ENCODE measurements at places on chromosomes 6 and 20.

- DNase-seq = no peak
Observed at GRCh38 chr6:144131248-144131709, 19.0 kb upstream of the STX11 start.

- DNase-seq = no peak
Observed at GRCh38 chr6:159892053-159892452, 1.3 kb downstream of the MAS1 start.

- DNase-seq = no peak
Observed at GRCh38 chr20:64196847-64197306, 32.6 kb downstream of the MYT1 start.

GRCh38 chr6:158457616-158458278 is 102.1 kb upstream of the TMEM181 start:
- no peak for DNase-seq

- no peak for DNase-seq
Observed at GRCh38 chr6:68575765-68576439, 59.2 kb upstream of the ADGRB3 start.

DNA sequence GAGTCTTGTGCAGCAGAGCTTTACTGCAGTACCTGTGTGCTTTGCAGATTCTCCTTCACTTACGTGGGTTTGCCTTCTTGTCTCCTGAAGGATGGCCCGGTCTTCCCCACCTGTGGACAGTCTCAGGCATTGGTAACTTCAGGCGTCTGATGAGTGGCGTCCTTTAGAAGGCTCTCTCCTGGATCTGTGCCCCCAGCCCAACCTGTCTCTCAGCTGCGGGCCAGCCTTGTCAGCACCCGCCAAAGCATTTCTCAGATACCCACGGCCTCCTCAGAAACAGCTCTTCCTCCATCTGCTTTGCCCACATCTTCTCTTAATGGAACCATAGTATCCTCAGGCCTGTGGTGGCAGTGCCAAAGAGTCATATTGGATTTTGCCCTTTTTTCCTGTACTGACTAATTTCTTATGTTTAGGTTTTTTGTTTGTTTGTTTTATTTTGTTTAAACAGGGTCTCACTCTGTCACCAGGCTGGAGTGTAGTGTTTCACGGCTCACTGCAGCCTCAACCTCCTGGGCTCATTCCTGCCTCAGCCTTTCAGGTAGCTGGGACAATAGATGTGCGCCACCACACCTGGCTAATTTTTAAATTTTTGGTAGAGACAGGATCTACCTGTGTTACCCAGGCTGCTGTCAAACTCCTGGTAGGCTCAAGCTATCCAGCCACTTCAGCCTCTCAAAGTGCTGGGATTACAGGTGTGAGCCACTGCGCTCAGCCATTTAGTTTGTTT is 96.6 kb downstream of the ARID1B start:
- no peak for DNase-seq

GRCh38 chr6:28953039-28953584 is 29.3 kb upstream of the TRIM27 start:
- DNase-seq = peak; percentile 33

GRCh38 chr6:70369332-70369950 is 43.9 kb upstream of the FAM135A start:
- peak; percentile 76 for DNase-seq

GRCh38 chr20:48722737-48723191 is 105.0 kb downstream of the PREX1 start:
- DNase-seq = peak; percentile 68

DNA sequence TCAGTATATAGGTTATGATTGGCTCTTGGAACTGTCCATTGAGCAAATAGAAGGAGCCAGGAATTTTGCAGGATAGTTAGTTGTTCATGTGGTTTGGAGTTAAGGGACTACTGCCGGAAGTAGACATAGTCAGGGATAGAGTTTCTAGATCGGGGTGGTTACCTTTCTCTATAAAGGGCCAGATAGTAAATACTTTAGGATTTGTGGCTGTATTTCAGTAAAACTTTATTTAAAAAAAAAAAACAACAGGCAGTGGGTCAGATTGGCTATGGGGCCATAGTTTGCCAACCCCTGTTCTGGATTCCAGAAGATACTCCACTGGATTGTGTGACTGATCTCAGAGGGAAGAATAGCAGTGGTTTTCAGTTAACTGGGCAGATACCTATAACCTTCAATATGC is 489.3 kb upstream of the SOX4 start:
- no peak for DNase-seq

- DNase-seq = no peak
Observed at GRCh38 chr6:105641504-105641903, 238.6 kb upstream of the PREP start.

DNA sequence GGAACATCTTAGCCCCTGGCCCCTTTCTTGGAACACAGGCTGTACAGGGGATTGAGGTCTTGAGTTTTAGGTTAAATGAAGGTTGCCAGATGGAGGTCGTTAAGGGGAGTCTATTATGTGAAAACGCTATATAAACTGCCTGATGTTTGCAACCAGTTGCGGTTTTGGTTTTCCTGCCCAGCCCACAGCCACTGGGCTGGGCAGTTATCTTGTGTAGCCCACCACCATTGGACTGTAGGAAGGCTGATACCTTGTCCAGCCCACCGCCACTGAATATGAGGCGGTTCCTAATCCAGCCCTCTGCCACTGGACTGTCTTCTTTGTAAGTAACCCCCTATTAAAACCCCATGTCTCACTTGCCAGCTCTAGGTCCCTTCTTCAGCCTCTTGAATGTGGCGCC is 42.3 kb upstream of the COL21A1 start:
- DNase-seq = no peak

DNA sequence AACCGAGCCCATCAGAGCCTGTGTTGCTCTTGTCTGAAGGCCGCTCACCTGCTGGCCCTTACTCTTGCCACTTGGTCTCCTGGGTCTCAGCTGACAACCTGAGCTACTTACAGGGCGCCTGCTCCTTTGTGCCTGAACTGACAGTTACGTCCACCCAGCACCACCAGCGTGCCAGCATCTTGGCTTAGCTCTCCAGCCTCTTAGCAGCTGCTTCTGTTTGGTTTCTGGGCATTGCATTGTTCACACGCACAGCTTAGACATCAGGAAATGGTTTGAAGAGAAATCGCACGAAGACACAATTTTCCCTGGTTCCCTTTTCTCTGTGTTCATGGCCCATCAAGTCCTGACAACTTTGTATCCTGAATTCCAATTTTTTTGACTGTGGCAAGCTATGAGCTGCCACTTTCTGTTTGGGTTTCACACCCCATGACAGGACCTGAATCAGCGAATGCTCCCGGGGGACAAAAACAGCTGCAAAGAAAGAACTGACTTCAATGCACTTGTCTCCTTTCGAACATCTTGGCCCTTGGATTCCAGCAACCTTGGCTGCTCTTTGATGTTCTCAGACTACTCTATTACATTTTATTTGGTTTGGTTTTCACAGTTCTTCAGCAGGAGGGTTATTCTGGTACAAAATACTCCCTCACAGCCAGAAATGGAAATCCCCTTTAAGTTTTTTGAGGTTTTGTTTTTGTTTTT is 45.2 kb upstream of the LY86 start:
- DNase-seq = no peak

GRCh38 chr6:31723245-31723979 is at the start of gene MPIG6B:
Gene MPIG6B (plus strand): TSS chr6:31723373. CDS start chr6:31723384, 11 bp downstream.
- no peak for DNase-seq

DNA sequence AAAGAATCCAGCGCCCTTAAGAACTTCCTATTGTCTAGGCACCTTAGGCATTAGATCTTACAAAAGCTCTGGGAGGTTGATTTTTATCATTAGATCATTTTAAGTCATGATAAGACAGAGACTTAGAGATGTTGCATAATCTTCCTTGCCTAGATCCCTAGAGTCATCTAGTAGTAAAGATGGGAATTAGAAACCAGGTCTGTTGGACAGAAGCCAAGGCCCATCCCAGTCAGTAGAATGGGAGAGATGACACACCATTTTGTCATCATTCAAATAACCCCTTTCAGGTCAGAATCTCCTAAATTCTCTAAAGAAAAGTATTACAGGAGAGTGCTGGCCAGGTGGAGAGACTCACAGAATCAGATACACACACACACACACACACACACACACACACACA is 579.1 kb downstream of the BMP2 start:
- no peak for DNase-seq

- no peak for DNase-seq
Observed at GRCh38 chr20:35750611-35751010, 8.6 kb upstream of the RBM39 start.

DNA sequence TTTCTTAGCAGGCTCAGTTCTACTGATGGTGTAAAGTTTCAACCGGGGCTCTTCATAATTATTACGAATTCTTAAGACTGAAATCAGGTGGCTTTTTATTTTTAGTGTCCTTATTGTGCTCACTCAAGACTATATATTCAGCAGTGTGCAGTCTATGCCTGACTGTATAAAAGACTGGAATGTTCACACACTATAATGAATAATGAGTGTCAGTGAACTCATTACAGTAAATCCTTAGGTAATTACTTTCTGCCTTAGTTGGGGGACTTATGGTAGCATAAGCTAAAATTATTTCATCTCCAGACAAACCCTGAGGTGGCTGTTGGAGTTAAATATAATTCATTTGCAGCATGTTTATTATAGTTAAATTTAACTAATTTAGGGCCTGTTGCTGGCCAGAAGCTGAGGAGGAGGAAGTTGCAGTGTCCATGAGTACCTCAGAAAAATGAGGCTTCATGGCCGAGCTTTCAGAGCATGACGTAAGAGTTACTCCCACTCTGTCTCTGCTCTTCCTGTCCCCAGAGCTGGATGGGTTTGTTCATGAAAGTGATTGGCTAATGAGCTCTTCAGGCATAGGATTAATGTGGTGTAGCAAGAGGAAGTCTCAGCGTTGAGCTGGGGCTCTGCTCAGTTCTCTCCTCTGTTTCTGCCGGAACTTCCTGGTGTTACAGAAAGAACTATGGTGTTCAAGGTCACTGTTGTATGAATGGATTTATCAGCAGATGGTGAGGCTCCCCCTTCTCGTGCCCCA is 335.7 kb downstream of the NRN1 start:
- no peak for DNase-seq

- peak; percentile 80 for DNase-seq
Observed at GRCh38 chr20:17875981-17876385, 92.6 kb downstream of the SNX5 start.

- DNase-seq = no peak
Observed at GRCh38 chr6:17874753-17875152, 112.7 kb downstream of the KIF13A start.

DNA sequence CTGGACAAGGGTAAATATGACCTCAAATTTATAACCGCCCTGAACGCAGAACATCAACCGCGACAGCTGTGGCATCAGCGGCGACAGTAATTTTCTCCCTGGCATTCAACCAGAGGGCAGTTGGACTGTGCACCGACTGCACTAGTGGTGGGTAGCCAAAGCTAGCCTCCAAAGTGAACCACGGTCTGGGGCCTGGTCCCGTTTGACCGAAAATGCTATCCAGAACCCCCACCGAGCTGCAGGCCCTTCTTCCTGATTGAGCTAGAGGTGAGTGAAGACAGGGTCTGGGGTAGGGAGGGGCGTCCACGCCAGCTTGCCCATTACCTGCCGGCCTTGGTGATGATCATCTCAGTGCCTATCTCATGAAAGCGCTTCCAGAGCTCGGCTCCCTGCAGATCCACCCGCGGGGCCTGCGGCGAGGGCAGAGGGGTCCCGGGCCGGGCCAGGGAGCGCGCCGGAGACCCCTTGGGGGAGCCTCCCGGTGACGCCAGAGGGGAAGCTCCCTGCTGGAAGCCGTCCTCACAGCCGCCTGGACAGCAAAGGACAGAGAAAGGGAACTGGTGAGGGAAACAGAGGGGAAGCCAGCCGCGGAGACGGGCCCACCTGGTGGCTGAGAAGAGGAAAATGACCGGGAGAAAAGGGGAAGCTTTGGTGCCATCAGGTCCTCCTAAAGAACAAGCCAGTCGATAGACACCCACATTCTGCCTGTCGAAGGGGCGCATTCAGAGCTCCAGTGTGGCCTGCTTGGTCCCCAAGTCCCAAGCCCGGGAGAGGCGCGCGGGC is 2.0 kb downstream of the TBX18 start:
- peak; percentile 80 for DNase-seq

GRCh38 chr6:30793521-30794194 is 49.3 kb upstream of the IER3 start:
- DNase-seq = no peak

DNA sequence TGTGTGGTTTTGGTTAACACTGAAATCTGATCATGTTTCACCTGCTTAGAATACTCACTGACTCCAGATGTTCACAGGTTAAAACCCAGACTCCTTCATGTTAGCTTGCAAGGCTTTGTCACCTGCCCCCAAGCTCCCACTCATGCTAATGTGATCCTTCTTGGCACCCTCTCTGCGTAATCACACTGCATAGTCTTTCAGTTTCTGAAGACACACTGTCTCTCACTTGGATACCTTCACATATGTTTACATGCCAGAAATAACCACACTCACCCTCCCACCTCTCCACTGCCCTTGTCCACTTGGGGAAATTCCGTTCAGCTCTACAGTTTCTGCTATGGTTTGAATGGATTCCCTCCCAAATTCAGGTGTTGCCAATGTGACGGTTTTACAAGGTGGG is 234.7 kb upstream of the SASH1 start:
- DNase-seq = no peak

DNA sequence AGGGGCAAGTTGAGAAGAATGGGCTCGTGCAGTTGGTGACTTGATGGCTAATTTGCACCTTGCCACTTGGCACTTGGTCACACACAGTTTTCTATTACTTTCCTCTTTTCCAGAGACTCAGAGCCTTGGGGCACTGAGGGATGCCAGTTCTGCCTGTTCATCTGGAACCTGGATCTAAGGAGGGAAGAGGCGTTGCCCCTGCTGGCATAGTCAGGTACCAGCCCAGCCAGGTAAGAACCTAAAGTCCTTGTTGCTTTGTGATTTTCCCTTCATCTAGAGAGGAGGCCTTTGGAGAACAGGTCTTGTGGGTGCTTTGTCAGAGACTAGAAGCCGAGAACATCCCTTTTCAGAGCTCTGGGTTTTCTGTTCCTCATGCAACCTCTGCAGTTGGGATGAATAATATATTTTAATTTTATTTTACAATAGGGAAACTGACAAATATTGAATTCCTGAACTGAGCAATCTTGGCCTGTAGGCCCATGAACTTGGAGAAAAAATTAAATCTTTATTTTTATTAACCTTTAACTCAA is 11.4 kb downstream of the SYTL3 start:
- DNase-seq = no peak

- DNase-seq = no peak
Observed at GRCh38 chr6:14046476-14047068, 71.0 kb upstream of the CD83 start.

GRCh38 chr6:75693534-75693933 is 55.5 kb upstream of the MYO6 start:
- no peak for DNase-seq

- no peak for DNase-seq
Observed at GRCh38 chr20:19864130-19864529, 106.1 kb downstream of the RIN2 start.

GRCh38 chr20:31816221-31816620 is 2.9 kb upstream of the MYLK2 start:
- no peak for DNase-seq

DNA sequence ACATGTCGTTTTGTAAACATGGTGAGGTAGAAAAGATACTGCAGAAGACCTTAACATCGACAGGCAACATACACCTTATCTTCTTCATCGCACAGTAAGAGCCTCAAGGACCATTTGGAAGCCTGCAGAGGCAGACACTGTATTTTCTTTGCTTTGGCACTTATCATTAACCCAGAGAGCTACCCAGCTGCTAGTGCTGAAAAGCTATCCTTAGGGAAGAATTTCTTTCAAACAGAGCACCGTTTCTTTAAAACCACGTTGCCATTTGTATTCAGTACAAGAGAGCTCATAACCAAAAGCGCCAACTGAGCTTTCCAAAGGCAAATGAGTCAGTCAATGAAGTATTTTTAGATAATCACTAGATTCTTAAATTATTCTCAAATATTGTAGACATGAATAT is 306.6 kb downstream of the EPM2A start:
- DNase-seq = no peak

- no peak for DNase-seq
Observed at GRCh38 chr6:32983964-32984621, 15.7 kb downstream of the BRD2 start.

All from right hindlimb (tissue), 1 donor.